ENCODE measurements at places on chromosomes 1 and 21.

- DNase-seq, result peak; percentile 68
Observed at GRCh38 chr21:26732432-26733221, 112.6 kb downstream of the ADAMTS1 start.

DNA sequence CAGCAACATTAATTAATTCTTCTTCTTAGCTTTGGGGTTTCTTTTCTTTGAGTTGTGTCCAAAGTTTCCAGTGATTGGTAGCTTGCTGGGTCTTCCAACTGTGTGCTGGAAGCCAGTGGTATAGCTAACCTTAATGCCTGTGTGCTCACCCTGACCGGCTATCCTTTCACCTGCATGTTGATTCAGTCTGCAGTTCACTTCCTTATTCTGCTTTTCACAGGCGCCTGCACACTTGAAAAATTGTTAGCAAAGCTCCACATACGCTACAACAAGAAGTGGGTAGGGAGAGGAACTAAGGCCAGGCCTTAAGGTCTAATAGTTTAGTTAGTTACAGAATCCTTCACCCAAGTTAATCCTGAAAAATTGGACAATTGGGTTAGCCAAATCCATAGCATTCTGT lies 35.7 kb downstream of the NCF2 start:
- DNase-seq, result no peak

GRCh38 chr1:183484254-183484653 lies 12.0 kb downstream of the SMG7 start:
- DNase-seq, result no peak

- peak; percentile 9 for DNase-seq
Observed at GRCh38 chr21:41235201-41235600, 67.2 kb downstream of the BACE2 start.

GRCh38 chr21:17903929-17904639 lies 84.9 kb upstream of the C21orf91 start:
- no peak for DNase-seq

DNA sequence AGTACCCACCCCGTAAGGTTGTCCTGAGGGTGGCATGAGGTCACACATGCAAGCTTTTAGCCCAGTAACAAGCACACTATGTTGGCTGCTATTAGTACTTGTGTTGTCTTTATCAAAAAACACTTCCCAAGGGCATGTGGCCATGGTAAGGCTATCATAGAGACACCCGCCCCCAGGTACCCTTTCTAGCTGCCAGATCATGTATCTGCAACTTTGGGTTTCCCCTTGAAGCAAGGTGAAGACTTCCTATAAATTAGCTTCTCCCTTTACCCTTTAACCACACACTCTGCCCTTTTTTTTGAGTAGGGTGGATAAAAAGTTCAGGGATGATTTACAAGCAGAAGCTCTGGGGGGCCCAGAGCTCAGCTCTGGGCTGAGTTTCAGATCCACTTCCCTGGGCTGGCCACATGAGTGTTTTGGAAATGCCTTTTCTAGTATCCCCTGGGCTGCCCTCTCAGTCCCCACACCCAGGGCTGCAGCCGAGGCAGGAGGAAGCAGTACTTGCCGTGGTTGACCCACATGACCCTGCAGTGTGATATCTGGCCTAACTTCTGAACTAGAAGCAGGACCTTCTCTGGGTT lies 2.0 kb downstream of the ZDHHC18 start:
- no peak for DNase-seq

DNA sequence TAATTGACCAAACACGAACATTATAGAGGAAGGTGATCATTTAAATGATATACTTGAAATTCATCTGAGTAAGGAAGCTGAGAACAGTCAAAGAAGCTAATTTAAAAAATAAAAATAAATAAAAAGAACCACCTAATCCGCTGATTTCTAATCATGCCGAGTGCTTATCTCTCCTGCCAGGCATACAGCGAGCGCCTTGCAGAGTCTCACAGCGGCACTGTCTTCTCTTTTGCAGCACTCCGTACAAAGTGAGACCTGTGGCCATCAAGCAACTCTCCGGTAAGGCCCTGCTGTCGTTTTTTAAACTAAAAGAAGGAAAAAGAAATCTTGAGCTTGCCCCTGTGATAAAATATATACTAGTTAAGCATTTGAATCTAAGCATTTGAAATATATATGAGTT lies 45.3 kb downstream of the PDE9A start:
- no peak for DNase-seq

GRCh38 chr1:109229531-109230127 lies 15.9 kb downstream of the SARS1 start:
- DNase-seq, result no peak

DNA sequence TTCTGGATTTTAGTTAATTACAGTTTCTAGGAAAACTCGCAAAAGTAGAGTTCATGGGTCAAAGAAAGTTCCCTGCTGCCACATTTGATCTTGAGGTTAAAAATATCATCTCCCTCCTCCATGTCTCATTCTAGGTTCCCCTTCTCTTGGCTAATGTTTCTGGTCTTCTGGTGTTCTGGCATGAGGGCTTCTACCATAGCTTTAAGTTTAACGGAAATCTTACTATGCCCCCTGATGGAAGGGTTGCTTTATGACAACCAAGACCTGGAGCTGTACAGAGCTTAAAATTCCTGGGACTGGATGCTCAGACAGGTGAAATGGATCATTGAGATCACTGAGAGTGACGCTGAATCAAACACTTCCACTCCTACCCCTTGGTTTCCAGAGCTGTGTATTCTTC lies 1881.7 kb downstream of the MRPL39 start:
- no peak for DNase-seq

DNA sequence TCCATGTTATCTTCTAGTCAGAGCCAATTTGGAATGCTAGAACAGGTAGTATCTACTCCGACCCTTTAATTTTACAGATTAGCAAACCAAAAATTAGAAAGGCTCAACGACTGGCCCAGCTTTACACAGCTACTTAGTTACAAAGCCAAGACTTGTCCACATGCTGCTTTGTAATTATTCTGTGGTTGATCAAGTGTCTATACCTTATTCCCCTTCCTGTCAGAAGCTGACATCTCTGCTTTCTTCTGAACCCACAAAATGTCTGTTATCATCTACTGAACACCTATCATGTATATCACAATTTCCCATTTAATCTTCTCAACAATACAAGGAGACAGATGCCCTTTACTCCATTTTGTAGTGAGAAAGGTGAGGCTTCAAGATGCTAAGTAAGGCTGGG lies 15.6 kb downstream of the TGFBR3 start:
- no peak for DNase-seq

DNA sequence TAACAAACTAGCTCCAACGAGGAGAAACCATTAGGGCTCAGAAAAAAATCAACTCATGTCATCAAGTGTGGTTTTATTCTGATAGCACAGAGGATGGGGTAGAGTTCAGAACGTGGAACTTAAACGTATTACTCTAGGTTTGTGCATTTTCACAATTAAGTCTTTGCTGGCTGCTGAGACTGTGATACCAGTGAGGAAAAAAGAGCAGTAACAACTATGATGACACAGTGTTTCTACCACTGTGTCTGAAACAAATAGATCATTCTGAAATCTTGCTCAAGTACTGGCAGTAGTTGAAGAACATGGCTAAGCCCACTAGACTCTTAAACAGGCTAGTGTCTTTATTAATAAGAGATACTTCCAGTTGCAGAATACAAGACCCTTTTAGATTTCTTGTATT lies 31.0 kb downstream of the NUCKS1 start:
- no peak for DNase-seq

- no peak for DNase-seq
Observed at GRCh38 chr1:228417061-228417460, 400 bp upstream of the TRIM17 start.

GRCh38 chr1:14910984-14911721 lies 242.4 kb upstream of the TMEM51 start:
- no peak for DNase-seq

DNA sequence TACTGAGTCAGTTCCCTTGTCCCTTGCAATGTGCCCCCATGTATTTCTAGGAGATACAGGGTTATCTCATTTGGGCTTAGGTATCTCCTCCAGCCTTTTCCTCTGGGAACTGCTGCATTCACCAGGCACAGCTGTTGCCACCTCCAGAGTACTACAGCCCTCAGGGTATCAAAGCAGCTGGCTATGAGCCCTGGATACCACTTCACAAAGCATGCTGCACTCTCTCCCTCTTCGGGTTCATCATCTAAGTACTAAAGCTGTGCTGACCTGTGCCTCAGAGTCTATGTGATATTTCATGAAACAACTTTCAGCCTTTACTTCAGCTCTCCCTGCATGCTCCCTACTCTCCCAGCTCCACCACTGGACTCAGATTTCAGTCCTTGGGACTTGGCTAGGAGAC lies 62.3 kb downstream of the CCDC185 start:
- no peak for DNase-seq

GRCh38 chr1:238954865-238955264 lies 431.5 kb upstream of the CHRM3 start:
- DNase-seq, result peak; percentile 3

- no peak for DNase-seq
Observed at GRCh38 chr1:152313319-152313801, 11.7 kb downstream of the FLG start.

GRCh38 chr1:1359664-1360468 lies 1.5 kb upstream of the MXRA8 start:
- DNase-seq, result no peak

- DNase-seq, result no peak
Observed at GRCh38 chr21:34330055-34330454, 33.8 kb upstream of the KCNE2 start.

GRCh38 chr1:36099681-36100341 lies 11.1 kb downstream of the ADPRS start:
- peak; percentile 80 for DNase-seq

GRCh38 chr1:246949956-246950355 lies 18.2 kb upstream of the AHCTF1 start:
- no peak for DNase-seq

DNA sequence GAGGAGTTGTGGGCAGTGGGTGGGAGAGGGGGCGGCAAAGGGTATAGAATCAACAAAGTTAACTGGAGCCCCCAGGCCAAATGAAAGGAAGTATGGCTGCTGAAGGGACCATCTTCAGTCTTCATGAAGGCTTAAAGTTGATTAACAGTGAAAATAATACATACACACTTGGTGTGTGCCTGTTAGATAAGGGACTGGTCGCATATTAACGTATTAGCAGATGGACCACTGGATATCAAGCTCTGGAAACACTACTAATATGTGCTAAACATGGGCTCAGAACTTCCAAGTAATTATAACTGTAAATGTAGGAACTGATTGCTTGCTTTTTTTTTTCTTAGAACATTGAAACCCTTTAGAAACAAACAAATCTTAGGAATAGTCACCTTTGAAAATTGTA lies 224.7 kb upstream of the KIAA0040 start:
- no peak for DNase-seq

DNA sequence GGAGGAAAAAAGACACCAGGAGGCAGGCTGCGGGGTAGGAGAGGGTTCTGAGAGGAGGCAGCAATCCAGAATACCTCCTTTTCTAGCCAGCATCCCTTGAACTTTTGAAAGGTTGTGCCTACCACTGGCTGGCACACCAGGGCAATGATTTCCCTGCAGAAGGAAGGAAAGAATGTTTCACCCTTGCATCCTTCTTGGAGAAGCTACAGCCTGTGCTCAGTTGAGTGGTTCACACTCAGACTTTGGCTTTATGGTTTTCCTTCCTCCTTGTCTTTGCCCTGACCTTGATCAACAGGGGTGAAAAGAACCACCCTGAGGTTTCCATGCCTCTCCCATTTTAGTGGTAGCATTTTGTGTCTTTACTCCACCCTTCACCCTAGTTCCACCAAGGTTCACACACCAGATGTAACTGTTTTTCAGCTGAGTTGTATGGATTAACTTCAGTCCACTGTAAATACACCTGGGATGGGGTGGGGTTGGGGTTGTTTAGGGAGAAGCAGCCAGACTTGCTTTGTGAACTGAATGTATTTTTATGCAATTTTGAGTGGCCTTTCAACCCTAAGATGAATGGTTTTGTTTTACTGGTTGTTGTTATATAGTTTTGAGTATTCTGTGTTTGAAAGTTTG lies 122.3 kb downstream of the SYT2 start:
- DNase-seq, result no peak

GRCh38 chr1:29117381-29117780 lies 6.3 kb downstream of the TMEM200B start:
- DNase-seq, result no peak

GRCh38 chr1:156483397-156483796 lies 17.2 kb downstream of the MEF2D start:
- no peak for DNase-seq

DNA sequence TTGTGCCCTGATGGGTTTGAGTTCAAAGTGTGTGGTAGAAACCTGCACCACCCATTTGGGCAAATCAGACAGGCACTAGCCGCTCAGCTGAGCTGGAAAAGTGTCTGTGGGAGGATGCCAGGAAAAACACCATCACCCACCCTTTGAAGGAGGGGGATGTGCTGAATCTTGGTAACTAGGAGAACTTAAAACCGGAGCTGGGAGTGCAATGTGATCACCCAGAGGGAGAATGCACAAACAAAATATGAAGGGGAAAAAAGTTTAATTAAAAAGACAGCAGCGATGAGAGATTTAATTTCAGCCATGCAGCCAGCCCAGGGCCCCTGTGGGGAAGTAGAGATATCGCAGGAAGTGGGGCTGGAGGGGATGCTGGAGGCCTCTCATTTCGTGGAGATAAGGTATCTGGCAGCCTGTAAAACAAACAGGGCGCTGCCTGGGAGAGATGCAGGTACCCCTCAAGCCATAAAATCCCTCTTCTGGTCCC lies 86.8 kb upstream of the BCAR3 start:
- peak; percentile 35 for DNase-seq

DNA sequence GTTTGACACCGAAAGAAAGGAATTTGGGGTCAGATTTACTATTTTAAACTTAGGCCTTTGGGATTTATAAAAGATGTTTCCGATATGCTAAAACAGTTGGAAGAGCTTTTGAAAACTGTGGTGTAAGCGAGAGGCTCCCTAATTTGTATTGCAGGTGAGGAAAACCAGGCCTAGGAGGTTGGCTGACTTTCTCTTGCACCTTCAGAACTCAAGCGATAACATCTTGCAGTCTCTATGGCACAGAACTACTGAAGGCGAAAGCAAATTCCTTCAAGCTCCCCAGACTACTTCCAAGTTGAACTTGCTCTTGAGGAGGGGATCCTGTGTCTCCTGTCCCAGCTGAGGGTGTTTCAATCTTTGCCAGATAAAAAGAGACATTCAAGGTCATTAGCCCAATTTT lies 685.7 kb downstream of the ADGRL2 start:
- no peak for DNase-seq

- no peak for DNase-seq
Observed at GRCh38 chr1:151713044-151713443, 3.6 kb downstream of the CELF3 start.

GRCh38 chr1:247281001-247281574 lies 25.2 kb downstream of the VN1R5 start:
- peak; percentile 10 for DNase-seq

DNA sequence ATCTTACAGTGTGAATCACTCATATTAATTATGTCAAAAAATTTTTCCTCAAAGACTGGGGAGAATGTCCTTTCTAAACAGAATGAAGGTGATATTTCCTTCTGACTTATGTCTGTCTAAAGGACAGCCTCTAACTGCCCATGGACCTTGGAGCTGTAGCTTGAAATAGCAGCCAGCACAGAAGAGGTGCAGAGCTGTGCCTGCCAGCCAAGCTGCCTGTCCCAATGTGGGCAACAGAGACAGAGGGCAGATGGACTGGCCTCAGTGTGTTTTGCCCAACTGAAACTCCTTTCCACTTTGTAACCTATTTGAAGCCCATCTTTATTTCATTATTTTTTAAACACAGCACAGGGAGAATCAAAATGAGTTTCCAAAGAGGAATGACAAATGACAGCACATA lies 97.6 kb upstream of the DYNLT5 start:
- no peak for DNase-seq

- DNase-seq, result no peak
Observed at GRCh38 chr1:99365141-99365540, 100.8 kb downstream of the PLPPR4 start.

Data from fibroblast of pulmonary artery (primary cell).